ENCODE measurements at places on chromosomes 6 and 20. TPM values are rescaled to one million over a fixed set of nuclear protein-coding genes. Genes with fewer than 3 reads are reported as not detected.

TXLNB gene
- 0.37 TPM for total RNA-seq

MLN gene
- total RNA-seq: not detected

OTOR gene
- not detected for total RNA-seq

WFDC5 gene
- total RNA-seq: not detected

SRMS gene
- not detected for total RNA-seq

KATNA1 gene
- 27.2 TPM for total RNA-seq

PGM3 gene
- 10.0 TPM for total RNA-seq

GRCh38 chr6:132280436-132280835, 120.8 kb downstream of the MOXD1 start:
- H3K36me3 ChIP-seq: no peaks in the 10 kb centered on the region
- H3K27ac ChIP-seq: no peak overlapping the region
- peaks cover 13% of the 10 kb centered on the region for H3K27me3 ChIP-seq
- H3K4me3 ChIP-seq: no peak overlapping the region
- no peak for DNase-seq

DNA sequence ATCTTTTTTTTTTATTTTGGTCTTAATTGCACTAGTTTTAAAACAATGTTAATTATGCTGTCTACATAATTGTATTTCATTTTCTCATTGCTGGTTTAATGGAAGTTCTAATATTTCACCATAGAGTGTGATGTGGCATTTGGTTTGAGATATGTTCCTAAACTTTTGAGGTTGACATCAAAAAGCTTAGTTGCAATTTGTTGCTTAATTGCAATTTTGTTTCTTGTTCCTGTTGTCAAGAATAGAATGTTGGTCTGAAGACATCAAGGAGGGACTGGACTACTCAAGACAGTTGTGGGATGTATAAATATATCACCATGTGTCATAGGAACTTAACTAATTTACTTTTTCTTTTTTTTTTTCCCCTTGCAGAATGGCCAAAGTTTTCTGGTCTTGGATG, 12.5 kb downstream of the HSF2 start:
- no peaks in the 10 kb centered on the region for H3K27me3 ChIP-seq
- no peak for DNase-seq
- peaks cover 59% of the 10 kb centered on the region for H3K36me3 ChIP-seq

DNA sequence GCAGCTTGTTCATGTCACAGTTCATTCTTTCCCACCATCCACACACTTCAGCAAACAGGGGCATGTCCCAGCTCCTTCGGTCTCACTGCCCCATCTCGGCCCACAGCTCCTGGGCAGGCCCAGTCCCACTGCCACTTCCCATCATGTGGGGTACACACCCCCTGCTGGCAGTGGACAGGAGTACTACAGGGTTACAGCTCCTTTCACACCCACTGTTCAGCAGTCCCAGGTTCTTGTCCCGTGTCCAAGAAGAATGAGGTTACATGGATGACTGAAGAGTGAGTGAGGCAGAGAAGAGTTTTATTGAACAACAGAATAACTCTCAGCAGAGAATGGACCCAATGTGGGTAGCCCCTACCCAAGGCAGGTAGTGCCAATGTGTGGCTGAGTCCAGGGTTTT, 77.8 kb upstream of the SMLR1 start:
- no peak overlapping the region for H3K4me3 ChIP-seq
- no peak for DNase-seq
- H3K4me1 ChIP-seq: peaks cover 4% of the 10 kb centered on the region
- peaks cover 6% of the 10 kb centered on the region for H3K27me3 ChIP-seq
- H3K27ac ChIP-seq: no peak overlapping the region
- H3K36me3 ChIP-seq: peaks cover 7% of the 10 kb centered on the region

DNA sequence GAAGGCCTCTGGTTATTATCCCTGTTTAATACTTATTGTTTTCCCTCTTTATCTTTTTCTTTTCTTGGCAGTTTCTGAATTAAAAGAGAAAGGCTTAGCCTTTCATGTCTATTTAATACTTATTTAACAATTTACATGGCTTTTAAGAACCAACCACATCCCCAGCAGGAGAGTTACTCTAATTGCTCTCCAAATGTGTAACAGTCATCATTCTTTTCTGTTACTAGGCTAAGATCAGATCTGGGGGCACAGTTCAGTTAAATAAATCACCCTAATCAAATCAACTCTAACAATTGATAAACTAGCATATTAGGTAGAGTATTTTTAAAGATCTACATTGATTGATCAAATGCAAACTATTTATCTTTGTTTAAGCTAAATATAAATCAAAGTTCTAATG, 54.1 kb upstream of the NT5E start:
- no peak for DNase-seq
- H3K4me1 ChIP-seq: peaks cover 6% of the 10 kb centered on the region
- H3K27me3 ChIP-seq: no peaks in the 10 kb centered on the region
- H3K36me3 ChIP-seq: peaks cover under 1% of the 10 kb centered on the region
- no peak overlapping the region for H3K4me3 ChIP-seq
- no peak overlapping the region for H3K27ac ChIP-seq

- no peak overlapping the region for H3K27ac ChIP-seq
- H3K27me3 ChIP-seq: no peaks in the 10 kb centered on the region
Observed at GRCh38 chr20:8244637-8245036, 112.6 kb downstream of the PLCB1 start.

- H3K27me3 ChIP-seq: peaks cover 73% of the 10 kb centered on the region
- no peak overlapping the region for H3K4me3 ChIP-seq
- H3K36me3 ChIP-seq: no peaks in the 10 kb centered on the region
- peaks cover 39% of the 10 kb centered on the region for H3K4me1 ChIP-seq
- DNase-seq: no peak
Observed at GRCh38 chr20:43926287-43927050, 11.8 kb downstream of the TOX2 start.

GRCh38 chr6:111267764-111268333, 180.5 kb downstream of the SLC16A10 start:
- H3K4me1 ChIP-seq: peaks cover 6% of the 10 kb centered on the region
- peaks cover 57% of the 10 kb centered on the region for H3K36me3 ChIP-seq
- no peak overlapping the region for H3K4me3 ChIP-seq
- no peak for DNase-seq
- H3K27me3 ChIP-seq: no peaks in the 10 kb centered on the region

- peaks cover 56% of the 10 kb centered on the region for H3K36me3 ChIP-seq
- H3K4me1 ChIP-seq: peaks cover 69% of the 10 kb centered on the region
- no peak overlapping the region for H3K4me3 ChIP-seq
- DNase-seq: no peak
Observed at GRCh38 chr6:16476861-16477260, 238.5 kb downstream of the GMPR start.

DNA sequence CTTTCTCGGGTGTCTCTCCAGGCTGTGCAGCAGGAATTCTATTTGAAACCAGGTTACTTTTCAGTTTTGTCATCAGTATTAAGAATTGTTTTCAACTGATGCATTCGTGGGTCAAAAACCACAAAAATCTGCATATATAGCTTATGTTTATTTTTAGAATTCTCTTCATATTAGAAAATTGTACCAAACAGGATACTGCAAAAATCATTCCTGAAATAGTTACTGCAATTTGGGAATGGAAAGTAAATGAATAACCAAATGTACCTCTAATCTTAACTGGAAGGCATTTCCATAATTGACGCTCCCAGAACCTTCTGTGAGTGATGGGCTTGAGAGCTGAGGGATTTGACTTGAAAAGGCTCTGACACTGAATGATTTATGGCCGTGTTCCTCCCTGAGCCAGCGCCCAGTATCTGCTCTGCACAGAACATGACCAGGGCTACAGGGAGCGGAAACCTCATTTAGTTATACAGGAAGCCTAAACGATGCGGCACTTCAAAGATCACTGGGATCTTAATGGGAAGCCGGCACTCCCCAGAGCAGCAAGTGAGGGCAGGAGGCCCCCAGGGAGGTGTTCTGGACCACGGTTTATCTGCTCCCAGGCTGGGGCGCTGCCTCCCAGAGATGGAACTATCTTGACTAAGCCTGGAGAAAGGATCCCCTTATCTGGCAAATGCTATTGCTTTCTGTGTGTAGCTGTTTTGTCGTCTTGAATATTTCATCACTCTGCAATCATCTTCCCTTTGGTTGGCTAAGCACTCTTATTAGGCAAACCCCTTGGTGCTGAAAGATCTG, 446.0 kb downstream of the QKI start:
- no peaks in the 10 kb centered on the region for H3K36me3 ChIP-seq
- DNase-seq: no peak

GRCh38 chr6:3648724-3649123, 102.8 kb downstream of the PXDC1 start:
- no peaks in the 10 kb centered on the region for H3K27me3 ChIP-seq
- H3K4me1 ChIP-seq: no peaks in the 10 kb centered on the region

- H3K36me3 ChIP-seq: peaks cover 2% of the 10 kb centered on the region
- H3K27ac ChIP-seq: peak overlapping the region; percentile 43
- no peak overlapping the region for H3K4me3 ChIP-seq
- peaks cover 9% of the 10 kb centered on the region for H3K4me1 ChIP-seq
- peaks cover 7% of the 10 kb centered on the region for H3K27me3 ChIP-seq
Observed at GRCh38 chr6:170177772-170178560, 112.9 kb downstream of the DLL1 start.

GRCh38 chr6:82038631-82039030, 208.9 kb downstream of the IBTK start:
- H3K4me1 ChIP-seq: no peaks in the 10 kb centered on the region
- no peaks in the 10 kb centered on the region for H3K27me3 ChIP-seq
- no peak overlapping the region for H3K4me3 ChIP-seq
- H3K27ac ChIP-seq: no peak overlapping the region

DNA sequence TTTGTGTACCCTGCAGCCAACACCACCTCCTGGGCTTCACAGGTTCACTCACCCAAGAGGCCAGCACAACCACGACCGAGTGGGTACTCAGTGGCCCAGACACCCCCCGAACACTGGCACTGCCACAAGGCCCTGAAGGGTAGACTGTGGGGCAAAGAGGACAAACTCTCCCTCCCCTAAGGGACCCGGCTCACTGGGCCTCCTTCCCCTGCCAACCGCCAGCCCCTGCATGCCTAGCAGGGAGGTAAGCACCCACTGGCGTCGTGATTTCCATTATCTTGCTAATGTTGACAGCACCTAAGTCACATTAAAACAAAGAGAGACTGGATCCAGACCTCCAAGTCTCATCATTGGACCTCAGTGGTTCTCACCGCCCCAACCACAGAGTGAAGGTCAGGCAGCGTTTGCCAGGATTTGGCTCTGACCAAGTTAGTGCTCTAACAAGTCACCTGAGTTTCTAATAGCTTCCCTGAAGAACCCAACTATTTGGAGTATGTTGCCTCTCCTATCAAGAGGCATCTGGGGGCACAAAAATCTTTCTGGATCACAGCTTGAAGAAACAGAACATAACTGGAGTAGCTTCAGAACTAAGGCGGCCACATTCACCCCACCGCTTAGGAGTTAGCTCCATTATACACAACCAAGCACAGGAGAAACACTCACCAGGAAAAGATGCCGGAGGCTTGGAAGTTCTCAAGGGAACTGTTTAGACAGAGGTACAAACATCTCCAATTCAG, 14.0 kb upstream of the APMAP start:
- H3K4me3 ChIP-seq: no peak overlapping the region
- peaks cover 24% of the 10 kb centered on the region for H3K36me3 ChIP-seq
- no peaks in the 10 kb centered on the region for H3K27me3 ChIP-seq
- H3K4me1 ChIP-seq: no peaks in the 10 kb centered on the region

DNA sequence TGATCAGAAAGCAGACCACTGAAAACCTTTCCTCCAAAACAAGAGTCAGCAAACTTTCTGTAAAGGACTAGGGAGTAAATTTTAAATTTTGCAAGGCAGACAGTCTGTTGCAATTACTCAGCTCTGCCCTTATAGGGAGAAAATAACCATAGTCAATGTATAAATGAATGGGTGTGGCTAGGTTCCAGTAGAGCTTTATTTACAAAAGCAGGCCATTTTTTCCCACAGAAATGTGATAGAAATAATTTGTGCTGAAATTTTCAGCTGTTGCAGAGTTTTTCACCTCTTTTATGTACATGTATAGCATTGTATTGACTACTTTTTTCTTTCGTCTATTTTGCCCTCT, 7.7 kb downstream of the AMD1 start:
- H3K27ac ChIP-seq: no peak overlapping the region
- H3K4me1 ChIP-seq: peaks cover 84% of the 10 kb centered on the region
- H3K36me3 ChIP-seq: peaks cover 25% of the 10 kb centered on the region

DNA sequence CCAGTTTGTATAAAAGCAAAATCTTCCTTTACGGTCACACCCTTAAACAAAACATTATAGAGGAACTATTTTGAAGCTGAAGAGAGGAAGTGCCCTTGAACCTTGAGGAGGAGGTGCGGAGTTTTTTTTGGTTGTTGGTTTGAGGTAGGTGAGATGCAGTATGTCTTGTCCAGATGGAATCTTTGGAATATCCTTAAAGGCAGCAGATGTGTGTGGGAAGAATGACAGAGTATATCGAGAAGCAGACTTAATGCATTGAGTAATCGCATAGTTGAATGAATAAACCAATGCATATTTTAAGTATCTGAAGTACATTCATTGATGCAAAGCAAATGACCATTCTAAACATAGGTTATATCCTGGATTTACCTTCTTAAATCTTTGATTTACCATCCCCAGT, 49.9 kb downstream of the AIG1 start:
- no peak for DNase-seq
- no peaks in the 10 kb centered on the region for H3K36me3 ChIP-seq
- H3K4me3 ChIP-seq: no peak overlapping the region
- H3K4me1 ChIP-seq: no peaks in the 10 kb centered on the region
- H3K27ac ChIP-seq: no peak overlapping the region

DNA sequence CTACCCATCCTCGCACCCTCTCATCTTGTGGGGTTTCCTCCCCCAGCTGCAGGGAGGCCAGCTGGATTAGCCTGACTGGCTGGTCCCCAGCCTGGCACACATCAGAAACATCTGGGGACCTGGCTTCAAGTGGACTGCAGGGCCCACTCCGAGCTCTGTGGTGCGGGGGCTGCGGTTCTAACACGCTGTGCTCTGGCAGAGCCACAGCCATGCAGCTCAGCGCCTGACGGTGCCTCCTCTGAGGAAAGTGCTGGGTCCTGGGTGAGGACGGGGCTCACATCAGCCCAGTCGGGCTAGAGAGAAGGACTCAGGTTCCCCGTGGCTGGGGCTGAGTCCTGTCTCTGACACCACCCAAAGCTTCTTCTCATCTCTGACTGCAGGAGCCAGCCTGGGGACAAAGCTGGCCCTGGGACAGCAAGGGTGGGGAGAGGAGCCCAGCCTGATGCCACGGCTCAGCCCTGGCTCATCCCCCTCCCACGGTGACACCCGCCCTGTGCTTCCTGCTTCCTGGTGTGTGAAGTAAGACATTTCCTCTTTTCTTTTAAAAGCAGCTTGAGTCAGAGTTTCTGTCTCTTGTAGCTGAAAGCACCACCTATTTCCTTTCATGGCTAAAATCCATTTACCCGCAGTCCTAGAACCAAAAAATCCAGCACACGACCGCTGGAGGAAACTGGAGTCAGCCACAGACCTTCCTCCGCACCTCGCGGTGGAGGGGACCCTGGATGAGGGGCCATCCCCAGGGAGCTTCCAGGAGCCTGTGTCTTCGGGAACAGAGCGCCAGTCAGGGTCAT, 127.4 kb upstream of the AFDN start:
- peak overlapping the region; percentile 93 for H3K27ac ChIP-seq
- H3K27me3 ChIP-seq: peaks cover 31% of the 10 kb centered on the region
- H3K4me1 ChIP-seq: peaks cover 18% of the 10 kb centered on the region

DNA sequence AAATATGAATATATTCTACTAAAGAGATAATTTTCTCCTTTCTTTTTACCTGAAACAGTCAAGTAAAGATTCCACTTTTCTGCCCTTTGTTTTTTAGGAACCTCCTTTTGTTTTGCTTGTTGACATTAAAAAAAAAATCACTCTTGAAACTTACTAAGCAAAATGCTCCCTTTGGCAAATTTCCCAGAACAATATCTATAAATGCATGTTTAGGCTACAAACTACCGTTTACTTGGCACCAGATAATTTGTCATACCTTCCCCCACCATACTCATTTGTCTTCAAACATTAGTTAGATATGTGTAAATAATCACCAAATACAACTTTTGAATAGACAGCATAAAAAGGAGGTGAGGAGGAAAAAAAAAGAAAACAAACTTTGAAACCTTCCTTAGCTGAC, 604.7 kb downstream of the RFPL4B start:
- no peaks in the 10 kb centered on the region for H3K4me1 ChIP-seq
- H3K27ac ChIP-seq: no peak overlapping the region
- DNase-seq: no peak
- no peaks in the 10 kb centered on the region for H3K36me3 ChIP-seq
